Activated CD4-positive, alpha-beta T cell treated with anti-CD3 and anti-CD28 coated beads for 48 hours (primary cell): ENCODE measurements at places on chromosomes 6 and 20.

DNA sequence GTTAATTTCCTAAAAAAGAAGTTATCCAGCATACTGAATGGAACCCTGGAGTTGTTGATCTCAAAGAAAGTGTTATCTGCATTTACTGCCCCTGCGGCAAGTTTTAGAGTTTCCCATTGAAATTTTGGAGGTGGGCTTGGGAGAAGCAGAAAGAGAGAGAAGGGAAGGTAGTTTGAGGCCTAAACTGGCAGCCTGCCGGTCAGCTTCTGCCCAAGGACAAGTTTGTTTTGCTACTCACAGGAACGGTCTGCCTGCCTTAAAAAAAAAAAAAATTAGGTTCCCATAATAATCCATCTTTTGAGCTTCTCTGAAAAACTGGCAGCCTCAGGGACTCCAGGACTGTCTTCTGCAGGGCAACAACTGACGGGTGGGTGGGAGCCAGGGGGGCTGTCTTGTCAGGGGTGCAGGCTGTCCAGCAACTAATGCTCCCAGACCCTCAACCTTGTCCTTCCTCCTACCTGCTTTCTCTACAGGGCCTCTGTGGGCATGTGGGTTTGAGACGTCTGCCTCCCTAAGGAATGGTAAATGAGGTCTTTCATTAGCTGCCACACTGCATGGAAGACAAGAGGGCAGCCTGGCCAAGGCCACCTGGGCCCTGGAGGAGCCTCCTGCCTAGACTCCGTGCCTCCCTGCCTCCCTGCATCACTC, 176.1 kb upstream of the KCNG1 start:
- no peak for DNase-seq

DNA sequence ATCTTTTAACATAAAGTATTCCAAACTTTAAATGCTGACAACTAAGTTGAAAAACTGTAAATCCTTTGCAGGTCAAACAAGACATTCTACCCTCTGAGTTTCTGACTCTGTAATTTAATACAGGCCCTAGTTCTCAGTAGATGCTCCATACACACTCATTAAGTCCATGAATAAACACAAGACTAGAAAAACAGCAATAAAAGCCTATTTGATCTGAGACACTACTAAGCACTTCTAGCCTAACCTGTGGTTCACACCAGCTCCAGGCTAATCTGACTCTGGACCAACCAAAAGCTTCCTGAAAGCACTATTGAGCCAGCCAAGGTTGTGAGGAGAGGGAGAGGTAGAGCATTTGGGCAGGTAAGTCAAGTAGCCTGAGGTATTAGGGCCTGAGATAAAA, 103.9 kb downstream of the EPM2A start:
- DNase-seq, result no peak

- DNase-seq, result no peak
These were observed 157.1 kb upstream of the CENPW start for GRCh38 chr6:126182650-126183311.

- no peak for DNase-seq
These were observed 201.9 kb upstream of the PMEPA1 start for GRCh38 chr20:57911512-57912226.

DNA sequence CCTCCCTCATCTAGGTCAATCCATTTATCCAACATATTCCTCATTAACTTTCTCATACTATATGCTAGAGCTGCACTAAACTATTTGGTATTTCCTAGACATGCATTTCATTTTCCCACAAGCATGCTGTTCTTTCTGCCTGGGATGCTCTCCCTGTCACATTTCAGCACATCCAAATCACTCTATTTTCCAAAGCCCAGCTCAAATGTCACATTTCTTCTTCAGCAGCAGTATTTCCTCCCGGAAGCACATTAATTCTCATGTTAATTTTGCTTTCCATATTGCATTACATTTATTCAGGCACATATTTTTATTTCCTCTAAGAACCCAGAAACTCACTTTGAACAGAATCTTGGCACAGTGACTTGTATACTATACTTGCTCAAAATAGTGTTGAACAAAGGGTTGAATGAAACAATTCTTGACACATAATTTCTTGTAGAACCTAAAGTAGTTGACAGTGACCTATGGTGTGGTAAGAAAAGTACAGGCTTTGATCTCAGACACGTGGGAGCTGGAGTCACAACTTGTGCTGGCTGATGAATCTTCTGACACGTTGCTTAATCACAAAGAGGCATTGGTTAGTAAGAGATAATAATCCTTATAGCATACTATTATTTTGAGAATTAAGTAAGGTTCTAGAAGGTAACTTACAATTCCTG, 30.8 kb upstream of the CD2AP start:
- DNase-seq, result peak; percentile 7

DNA sequence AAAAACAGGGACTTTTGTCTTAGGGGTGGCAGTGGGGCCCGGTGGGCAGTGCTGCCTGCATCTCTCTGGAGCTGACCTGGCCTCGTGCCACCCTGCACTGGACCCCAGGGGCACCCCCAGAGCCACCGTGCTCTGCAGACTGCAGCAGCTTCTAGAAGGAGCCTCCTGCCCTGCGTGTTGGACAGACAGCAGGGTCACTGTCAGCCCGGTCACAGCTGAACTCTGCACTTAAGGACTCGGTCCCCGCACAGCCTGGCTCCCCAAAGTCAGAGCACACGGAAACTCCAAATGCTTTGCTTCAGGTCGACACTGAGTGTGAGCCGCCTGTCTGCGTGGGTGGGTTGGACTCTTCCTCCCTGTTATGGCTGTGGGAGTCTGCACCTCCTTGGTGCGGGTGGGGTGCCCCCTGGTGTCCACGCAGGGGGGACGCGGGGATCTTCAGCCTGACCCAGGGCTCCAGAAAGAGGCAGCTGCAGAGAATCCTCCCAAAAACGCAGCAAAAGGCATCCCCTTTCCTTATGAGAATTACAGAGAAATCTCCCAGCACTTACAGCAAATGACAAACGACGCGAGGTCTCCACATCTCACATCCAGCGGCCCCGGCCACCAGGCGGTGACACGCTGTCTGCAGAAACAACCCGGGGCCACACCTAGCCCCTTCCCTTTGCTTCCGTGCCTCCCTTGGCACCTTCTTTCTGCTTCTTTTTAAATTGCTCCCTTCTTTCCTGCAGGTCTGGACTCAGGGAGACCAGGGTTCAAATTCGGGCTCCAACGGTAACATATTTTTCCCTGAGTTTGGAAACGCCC, 36.3 kb upstream of the DACT2 start:
- peak; percentile 51 for DNase-seq
